ENCODE measurements at places on chromosomes 2 and 18. TPM values are rescaled to one million over a fixed set of nuclear protein-coding genes. Genes with fewer than 3 reads are reported as not detected.

DNA sequence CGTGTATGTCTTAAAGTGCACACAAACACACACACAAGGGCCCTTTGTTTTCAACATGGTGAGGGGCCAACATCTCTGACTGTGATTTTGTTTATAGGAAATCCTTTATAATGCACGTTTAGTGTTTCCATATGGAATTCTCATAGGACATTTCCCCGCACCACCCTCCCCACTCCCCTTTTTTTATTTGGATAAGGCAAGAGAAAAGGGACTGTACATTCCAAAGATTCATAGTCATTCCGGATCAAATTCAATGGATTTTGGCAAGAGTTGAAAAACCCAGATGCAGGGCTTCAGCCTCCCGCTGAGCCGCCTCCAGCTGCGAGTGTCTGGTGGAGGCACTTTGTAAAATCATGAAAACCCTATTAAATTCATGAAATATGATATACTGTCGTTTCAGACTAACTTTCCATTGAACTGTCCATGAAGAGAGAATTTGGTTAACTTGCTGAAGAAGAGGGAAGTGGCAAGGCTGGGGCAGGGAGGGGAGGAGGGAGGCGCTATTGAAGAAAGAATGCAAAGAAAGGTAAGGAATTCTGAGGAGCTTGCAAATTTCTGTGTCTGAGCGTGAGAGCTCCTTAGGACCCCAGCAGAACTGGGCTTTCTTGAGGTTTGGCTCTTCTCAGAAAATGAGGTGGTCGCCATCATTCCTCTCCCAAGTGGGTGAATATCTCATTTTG is 25.8 kb upstream of the SLC14A2 start:
- peak; percentile 87 for DNase-seq

GRCh38 chr2:148900350-148900837 is 25.4 kb downstream of the KIF5C start:
- DNase-seq = no peak

DNA sequence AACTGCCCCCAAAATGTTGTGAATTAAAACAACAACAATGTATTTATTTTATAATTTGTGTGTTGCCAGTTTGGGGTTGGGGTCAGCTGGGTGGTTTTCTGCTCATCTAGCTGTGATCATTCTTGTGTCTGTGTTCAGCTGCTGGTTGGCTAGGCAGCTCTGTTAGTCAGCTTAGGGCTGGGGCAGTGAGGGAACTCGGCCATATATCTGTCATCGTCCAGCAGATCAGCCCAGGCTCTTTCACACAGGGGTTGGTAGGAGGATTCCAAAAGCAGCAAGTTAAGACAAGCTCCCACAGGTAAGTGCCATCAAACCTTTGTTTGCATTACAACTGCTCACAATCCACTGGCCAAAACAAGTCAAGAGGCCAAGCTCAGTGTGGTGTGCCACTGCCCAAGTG is 121.5 kb downstream of the LPIN1 start:
- DNase-seq = no peak

DNA sequence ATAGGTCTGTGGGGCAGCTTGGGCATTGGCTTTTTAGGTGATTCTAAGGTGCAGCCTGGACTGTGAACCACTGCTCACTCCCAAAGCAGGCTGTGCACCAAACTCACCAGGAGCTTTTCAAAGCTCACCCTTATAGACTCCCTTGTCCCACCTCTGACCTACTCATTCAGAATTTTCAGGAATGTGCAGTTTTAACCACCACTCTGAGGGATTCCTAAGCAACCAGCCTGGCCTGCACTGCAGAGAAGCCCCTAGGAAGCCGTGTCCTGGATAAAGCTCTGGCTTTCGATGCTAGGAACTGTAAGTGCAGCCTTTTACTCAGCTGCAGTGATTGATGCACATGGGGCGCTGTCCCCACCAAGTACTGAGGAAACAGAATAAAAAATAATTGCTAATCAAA is 33.0 kb downstream of the MRO start:
- DNase-seq = no peak

GRCh38 chr2:196594158-196594557 is 45.4 kb upstream of the CCDC150 start:
- DNase-seq = no peak

DNA sequence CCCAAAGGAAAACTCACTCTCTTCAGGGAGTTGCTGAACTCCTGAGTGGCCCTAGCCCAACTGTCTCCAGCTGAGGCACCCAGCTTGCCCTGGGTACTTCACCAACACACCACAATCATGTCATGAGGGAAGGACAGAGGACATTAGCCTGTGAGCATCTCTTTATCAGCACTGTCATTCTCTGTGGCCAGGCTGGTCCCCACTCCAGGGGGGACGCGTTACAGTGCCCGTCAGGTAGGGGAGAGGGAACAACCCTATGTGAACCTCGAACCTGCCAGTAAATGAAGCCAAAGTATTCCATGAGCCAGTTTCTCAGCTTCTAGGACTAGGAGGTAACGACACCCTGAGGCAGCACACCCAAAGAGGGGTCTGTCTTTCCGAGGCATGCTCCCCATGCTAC is 94.9 kb upstream of the MGAT4A start:
- DNase-seq = no peak

GRCh38 chr2:46448641-46449040 is 30.7 kb upstream of the TMEM247 start:
- no peak for DNase-seq

DNA sequence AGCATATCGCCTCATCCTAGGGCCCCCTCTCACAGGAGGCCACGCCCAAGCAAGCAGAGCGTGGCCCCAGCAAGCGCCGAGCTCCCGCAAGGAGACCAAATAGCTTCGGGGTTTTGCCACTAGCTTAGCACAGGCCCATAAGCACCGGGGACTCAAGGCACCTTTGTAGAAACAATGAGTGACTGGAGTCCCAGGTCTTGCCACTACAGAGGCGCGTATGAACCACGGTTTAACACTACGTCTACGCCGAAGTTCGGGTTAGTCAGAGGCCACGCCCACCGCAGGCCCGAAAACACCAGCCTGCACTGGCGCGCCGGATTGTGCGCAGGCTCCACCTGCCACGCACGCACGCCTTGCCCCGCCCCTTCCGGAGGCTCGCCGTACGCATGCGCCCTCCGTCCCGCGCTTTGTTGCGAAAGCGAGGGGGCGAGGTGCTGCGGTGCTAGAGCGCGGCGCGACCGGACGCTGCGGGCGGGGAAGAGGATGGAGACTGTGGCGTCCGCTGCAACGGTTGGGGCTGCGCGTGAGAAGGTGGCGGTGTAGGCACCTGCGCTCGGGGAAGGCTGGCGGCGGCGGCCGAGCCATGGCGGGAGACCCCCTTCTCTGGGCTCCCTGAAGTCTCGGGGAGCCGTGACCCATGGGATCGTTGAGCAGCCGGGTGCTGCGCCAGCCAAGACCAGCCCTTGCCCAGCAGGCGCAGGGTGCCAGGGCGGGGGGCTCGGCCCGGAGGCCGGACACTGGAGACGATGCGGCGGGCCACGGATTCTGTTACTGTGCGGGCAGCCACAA is at the start of gene GMCL1:
Gene GMCL1, plus strand, starts transcription at position 405 of the 789 bp plus-strand sequence. Its CDS starts 233 bp downstream, at position 638.
- DNase-seq = peak; percentile 99

DNA sequence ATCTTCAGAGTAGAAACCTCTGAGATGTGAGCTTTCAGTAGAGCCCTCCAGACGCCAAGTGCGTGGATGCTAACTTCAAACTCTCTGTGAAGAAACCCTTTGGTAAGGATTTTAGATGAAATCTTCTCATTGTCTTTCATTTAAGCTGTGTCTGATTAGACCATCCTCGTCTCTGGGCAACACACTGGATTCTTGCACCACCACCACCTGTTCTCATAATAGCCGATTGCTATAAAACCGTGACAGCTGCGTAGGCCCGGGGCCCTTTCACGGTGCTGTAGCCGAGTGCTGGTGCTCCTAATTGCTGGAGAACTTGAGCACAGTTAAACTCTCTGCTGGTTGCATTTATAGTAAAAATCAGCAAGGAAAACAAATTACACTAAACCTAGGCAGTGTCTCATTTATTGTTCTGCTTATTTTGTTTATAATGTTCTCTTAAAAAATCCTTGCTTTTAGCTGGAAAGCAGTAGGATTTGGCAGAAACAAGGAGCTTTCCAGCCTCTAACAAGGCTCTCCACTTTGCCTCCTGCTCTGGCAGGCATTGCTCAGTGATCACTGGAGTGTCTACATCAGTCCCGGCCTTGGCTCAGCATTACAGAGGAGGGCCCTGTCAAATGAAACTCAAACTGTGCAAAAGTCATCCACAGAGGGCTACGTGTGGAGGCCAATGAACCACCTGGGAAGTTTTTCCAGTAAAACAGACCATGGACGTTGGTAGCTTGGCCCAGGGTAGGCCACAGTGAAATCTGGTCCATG is 40.9 kb upstream of the MBP start:
- DNase-seq = no peak

- DNase-seq = no peak
Measured at GRCh38 chr2:38911191-38911590, 21.5 kb downstream of the ARHGEF33 start.

- DNase-seq = no peak
Measured at GRCh38 chr2:204046145-204046544, 109.6 kb downstream of the ICOS start.

The UCN gene
- not detected for total RNA-seq

The GDF7 gene
- not detected for total RNA-seq

The HAAO gene
- not detected for total RNA-seq

The BMPR2 gene
- total RNA-seq = 31.3 TPM

The SOX11 gene
- under 0.01 TPM for total RNA-seq

The PID1 gene
- total RNA-seq = 4.9 TPM

The ZNF385B gene
- total RNA-seq = not detected

The IL36G gene
- not detected for total RNA-seq

The CYB5A gene
- 55.0 TPM for total RNA-seq

The MAL gene
- not detected for total RNA-seq

The KLHL41 gene
- total RNA-seq = 0.11 TPM

The ANKRD62 gene
- total RNA-seq = not detected

Data from GM23248 (cell line).